ENCODE measurements at places on chromosomes 2 and 18.

DNA sequence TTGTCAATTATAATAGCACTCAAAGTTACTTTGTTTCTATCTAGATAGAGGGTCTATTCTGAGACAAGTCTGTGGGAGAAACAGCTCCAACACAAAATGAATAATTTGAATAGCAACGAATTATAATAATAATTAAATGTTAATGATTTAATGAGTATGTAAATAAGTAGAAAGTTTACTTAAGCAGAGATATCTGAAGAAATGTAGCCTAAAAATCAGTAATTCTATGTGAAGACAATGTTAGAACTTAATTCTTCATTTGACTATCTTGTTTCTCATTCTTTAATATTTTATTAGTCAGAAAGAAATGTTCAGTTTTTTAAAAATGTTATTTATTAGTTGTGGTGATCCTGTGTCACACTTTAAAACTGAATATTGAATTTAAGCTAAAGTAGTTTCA, 161.2 kb downstream of the PLEKHA3 start:
- no peak for DNase-seq

DNA sequence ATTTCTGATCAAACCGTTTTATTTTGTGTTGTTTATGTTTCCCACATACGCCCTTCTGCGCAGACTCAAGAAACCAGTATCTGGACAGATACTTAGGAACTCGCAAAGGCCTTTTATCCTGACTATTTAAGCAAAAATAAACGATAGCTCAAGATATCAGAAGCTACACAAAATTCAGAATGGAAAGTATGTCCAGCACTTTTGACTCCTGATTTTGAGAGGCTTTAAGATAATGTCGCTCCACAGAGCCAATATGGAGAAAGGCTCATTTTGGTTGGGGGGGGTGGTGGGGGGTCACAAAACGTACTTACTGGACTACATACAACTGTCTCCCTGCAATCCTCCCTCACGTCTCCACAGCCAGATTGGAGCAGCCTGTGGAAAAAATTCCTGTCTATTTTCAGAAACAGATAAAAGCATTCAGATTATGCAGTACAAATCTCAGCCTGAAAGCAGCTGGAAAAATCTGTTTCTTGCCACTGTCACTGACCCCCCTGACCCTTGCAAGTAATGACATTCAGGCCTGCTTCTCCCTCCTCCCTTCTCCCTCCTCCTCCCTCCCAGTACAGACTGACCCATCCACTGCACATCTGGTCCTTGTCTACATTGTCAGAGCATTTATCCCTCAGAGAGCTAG, 34.9 kb upstream of the LCLAT1 start:
- DNase-seq: no peak

- no peak for DNase-seq
Measured at GRCh38 chr2:190149908-190150307, 87.4 kb upstream of the MSTN start.

DNA sequence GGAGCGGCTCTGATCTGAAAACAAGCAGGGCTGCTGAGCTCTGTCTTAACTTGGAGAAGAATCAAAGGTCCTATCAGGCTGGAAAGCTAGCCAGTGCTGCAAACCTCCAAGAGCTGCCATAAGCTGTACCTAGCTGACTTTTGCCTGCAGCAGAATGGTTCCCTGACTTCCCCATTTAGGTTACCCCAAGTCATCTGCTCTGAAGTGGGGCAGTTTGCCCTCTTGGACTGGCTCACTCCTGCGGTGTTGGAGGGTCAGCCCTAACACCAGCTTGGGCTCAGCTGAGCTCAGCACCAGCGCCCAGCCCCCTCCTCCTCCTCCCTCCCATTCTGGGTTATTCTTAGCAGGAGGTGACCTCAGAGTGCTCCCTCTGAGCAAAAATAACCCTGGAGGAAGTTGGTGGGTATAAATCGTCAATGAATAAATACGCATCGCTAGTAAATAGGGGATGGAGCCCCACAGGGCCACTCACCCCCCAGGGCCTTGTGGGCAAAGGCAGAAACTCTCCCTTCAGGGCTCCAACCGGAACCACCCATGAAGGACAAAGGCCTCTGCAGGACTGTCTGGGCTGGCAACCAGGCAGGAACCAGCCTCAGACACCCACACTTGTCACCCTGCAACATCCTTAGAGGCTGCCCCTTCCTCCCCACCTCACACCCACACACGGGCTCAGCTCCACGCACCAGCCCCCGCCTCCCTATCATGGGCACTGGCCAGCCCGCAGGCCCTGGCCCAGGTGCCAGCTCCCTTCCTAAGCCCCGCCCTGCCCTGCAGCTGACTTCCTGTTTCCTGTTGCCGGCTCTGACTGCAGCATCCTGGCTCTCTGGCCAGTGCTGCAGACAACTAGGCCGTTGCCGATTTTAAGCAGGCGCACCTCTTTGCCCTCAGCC, 46.9 kb downstream of the DNMT3A start:
- peak; percentile 87 for DNase-seq

DNA sequence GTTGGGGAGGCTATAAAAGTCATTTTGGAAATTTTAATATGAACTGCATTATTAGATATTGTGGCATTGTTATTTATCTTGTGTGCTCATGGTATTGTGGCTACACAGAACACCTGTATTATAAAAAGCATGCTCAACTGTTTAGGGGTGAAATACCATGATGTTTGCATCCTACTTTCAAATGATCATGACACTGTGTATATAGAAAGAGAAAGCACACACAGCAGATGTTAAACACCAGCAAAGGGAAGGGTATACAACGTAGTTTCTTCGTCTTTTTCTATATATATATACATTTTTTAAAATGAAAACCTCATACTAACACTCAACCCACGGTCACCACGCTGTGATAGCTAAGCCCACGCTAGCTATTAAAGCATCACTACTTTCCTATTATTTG, 27.1 kb downstream of the STARD7 start:
- DNase-seq: no peak

GRCh38 chr2:193583638-193584400, 1389.1 kb upstream of the TMEFF2 start:
- no peak for DNase-seq

DNA sequence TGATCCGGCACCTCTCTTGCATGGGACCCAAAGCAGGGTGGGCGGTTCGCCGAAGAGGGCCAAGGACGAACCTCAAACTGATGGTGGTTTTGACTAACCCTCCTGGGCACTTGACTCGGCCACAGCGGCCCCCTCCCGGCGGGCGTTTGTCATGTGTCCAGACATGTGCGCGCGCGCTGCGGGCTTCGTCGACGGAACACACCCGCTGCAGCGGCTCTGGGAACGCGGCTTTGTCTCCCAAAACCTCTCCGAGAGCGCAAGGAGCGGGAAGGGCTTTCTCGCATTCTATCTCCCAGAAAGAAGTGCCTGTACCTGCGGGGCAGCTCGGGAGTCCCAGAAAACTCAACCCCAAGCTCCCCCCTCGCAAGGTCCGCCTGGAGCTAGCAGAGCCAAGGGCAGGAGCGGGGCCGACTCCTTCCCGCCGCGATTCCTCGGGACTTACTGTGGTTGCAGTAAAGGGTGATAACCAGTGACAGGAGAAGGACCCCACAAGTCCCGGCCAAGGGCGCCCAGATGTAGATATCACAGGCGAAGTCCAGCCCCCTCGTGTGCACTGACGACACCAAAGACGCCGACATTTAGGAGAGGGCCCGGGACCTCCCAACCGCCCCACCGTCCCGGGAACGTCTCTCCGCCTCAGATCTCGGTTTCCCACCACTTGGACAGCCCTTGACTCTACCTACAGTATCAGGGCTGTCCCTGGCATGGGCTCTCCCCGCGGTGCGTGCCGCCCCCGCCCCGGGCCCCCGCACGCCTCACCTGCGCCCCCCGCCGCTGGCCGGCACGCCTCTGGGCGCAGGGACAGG, 1.6 kb downstream of the CD8A start:
- DNase-seq: no peak

DNA sequence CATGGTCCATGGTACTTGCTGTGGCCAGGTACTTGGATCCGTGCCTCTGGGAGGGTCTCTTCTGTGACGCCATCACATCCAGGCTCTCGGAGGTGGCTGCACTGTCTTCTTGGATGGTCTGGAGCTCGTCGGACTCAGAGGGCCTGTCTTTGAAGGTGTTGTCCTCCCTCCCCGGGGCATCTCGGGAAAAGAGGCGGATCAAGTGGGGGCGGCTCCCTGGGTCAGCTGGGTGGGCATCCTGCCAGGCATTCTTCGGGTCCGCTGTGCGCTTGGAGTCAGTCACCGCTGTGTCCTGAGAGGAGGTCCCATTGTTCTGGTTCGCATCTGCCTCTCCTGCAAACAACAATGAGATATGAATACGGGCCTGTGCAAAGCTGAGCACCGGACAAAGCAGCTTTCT, 115.6 kb downstream of the MBP start:
- DNase-seq: no peak

DNA sequence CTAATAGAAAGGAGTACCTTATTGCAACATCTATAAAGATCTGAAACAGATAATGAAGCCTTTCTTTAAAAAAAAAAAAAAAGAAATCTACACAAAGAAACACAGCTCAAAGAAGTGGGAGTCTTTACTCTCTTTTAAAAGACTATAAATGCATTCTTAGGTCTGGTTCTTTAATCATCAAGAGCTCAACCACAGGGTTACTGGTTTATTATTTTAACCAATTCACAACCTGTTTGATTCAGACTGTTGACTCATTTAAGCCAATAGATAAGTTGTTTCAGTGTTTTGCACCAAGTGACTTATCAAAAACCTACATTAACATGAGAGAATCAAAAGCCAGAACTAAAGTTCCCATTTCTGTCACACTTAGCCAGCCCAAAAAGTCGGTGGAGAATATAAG, 93.1 kb downstream of the TCF4 start:
- no peak for DNase-seq

- no peak for DNase-seq
Measured at GRCh38 chr2:129297430-129297829, 682.0 kb upstream of the RAB6C start.

- no peak for DNase-seq
Measured at GRCh38 chr2:191479680-191480023, 198.3 kb upstream of the NABP1 start.

- DNase-seq: peak; percentile 61
Measured at GRCh38 chr2:200922439-200922838, 33.3 kb downstream of the NIF3L1 start.

GRCh38 chr2:4765787-4766530, 926.2 kb upstream of the SOX11 start:
- no peak for DNase-seq

GRCh38 chr2:25310965-25311864, 30.5 kb downstream of the DNMT3A start:
- no peak for DNase-seq

- DNase-seq: no peak
Measured at GRCh38 chr2:222615320-222615719, 40.6 kb downstream of the FARSB start.

GRCh38 chr2:61671561-61672315, 133.6 kb upstream of the XPO1 start:
- DNase-seq: no peak

GRCh38 chr2:119490106-119490505, 34.2 kb downstream of the SCTR start:
- DNase-seq: no peak

GRCh38 chr18:55228191-55228590, 268.9 kb upstream of the CCDC68 start:
- no peak for DNase-seq

DNA sequence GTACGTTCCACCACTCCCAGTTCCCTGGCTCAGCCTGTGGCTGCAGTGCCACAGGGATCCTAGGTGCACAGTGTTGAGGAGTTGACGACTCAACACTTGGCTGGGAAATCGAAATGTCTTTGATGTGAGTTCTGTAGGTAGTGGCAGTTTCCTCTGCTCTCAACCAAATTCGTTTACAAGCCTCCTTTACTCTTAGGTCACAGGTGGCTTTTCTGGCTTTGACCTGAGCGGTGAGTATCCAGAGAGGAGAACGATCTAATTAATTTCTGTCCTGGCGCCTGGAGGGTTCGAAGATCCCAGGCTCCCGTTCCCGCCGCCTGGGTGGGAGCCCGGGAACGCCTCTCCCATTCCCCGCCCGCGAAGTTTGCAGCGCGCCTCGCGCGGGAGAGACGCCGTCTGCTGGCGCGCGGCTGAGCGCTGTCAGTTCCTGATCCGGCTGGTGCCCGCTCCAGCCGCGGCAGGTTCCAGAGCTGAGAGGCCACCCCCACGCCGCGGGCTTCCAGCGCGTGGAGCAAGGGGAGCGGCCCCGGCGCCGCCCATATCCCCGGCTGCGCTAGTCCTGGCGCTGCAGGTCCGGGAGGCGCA, at the start of gene LAMA3:
Gene LAMA3 (plus strand): TSS at position 423 of the 585 bp plus-strand sequence. CDS start 231 bp downstream, outside the sequence.
- DNase-seq: peak; percentile 26

DNA sequence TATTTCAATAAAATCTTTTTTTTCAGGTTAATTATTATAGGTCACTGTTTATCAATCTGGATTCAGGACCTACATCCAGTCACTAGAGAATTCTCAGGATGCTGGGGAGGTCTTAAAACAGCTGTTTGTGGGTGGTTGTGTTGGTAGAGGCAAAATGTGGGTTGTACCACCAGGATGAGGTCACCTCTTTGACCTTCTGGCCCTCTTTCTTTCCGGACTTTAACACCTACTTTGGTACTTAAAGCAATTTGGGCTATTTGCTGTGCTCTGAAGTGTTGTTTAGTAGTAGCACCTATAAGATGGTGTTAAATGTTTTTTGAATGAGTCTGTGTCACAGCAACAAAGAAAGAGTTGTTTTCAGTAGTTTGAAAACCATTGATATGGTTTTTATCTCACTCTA, 14.6 kb downstream of the EML4 start:
- no peak for DNase-seq

- no peak for DNase-seq
Measured at GRCh38 chr2:127157651-127158485, 50.9 kb upstream of the BIN1 start.

DNA sequence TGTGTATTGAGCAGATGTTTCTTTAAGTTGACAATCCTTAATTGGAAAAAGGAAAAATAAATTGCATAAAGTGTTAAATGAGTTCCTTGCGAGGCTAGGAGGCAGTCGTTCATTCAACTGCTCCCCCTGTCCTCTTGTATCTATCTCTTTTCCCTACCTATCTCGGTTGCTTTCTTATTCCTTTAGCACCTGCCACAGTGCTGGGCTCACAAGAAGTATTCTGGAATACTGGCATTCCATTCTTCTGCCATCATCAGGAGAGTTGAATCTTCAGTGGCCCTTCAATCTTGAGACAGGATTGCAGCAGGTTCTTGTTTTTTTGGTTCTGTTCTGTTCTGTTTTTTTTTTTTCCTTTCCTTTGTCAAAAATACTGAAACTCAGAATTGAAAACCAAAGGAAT, 143.1 kb upstream of the AQP4 start:
- DNase-seq: no peak

- no peak for DNase-seq
Measured at GRCh38 chr2:237464757-237465391, 22.2 kb upstream of the MLPH start.

- DNase-seq: no peak
Measured at GRCh38 chr2:193627187-193627926, 1432.6 kb upstream of the TMEFF2 start.

GRCh38 chr2:55965276-55965675, 41.7 kb upstream of the EFEMP1 start:
- DNase-seq: no peak

DNA sequence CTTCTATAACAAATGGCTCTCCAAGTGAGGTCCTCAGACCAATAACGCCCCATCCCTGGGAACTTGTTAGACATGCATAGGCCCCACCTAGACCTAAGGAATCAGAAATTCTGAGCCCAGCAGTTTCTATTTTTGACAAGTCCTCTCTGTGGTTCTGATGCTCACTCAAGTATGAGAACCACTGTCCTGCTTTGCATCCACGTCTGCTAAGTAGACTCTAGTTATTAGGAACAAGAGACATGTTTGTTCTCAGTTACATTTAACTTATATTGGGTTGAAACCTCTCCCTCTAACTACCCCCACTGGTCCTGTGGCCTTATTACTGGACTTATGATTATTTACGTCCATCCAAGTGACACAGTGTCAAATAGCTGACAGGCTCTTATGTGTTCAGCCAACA, 70.3 kb downstream of the TMEM17 start:
- DNase-seq: no peak

GRCh38 chr18:12639990-12640880, 17.7 kb downstream of the SPIRE1 start:
- no peak for DNase-seq
